ENCODE measurements at places on chromosomes 13 and 19.

GRCh38 chr13:84237143-84237542, 354.9 kb upstream of the SLITRK1 start:
- DNase-seq, result no peak

DNA sequence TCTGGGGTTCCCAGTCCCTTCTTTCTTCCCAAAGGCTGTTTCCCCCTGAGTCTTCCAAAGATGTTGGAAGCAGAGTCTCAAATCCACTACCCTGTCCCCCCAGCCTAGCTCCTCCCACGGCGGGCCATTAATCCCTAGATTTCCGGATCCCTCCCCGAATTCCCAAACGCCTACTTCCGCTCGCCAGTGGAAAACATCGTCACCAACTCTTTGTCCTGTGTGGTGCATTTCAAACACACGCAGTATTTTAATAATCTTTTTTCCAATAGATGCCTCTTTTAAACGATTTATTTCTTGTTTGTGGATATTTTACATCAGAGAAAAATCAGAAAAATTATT, 610 bp downstream of the ZNF791 start:
- no peak for DNase-seq

GRCh38 chr19:5417495-5418436, 37.5 kb upstream of the ZNRF4 start:
- DNase-seq, result no peak

GRCh38 chr19:30283556-30283955, 88.6 kb upstream of the ZNF536 start:
- no peak for DNase-seq

GRCh38 chr13:110648848-110649421, 33.6 kb downstream of the NAXD start:
- no peak for DNase-seq

DNA sequence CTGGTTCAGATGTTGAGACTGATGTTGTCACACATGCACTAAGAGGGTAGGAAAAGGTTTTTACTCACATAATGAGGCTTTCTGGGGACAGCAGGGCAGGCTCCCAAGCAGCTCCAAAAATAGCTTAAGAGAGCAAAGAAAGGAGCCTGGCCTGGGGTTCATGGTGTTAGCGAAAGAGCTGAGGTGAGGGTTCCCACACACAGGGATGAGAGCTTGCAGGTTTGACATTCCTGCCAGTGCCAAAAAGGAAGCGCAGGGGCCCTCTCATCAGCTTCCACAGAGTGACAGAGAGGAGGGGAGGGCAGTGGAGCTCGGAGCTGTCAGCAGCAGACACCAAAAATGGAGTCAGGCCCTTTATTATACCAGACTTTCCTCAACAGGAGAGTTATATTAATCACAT, 65.5 kb upstream of the FAM216B start:
- DNase-seq, result no peak

DNA sequence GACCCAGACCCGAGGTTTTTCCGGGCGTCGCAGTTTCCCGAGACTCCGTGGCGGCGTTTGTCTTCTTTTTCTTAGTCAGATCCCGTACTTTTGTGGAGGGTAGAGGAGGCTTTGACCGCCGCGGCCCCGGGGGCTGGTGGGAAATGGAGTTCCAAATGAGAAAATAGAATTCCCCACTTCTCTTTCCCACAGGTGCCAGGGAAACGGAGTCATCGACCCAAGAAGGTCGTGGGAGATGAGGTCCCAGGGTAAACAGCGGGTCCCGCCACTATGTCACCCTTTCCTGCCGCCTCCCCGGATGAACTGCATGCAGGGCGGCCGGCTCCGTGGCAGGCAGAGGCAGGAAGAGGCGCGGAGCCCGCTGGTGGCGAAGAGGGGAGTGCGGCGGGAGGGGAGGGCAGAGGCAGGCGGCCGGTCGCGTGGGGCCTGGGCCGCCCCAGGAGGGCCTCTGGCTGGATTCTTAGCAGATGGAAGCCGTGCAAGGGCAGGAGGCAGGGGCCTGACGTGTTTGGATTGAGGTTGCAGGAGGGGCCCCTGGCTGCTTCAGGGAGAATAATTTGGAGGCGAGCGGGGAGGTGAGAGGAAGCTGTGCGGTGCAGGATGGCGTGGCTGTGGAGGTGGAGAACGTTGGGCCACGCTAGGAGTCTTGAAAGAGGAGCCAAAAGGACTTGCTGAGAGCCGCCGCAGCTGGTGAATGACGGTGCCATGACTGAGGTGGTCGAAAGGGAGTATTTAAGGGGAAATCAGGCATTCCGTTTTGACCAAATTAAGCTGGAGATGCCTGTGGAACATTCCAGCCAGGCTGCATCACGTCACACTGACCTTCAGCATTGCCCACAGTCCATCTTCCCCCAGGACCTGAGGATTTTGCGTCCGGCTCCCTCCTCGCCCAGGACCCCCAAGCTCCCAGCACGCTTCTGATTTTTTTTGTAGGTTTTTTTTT, 11.7 kb downstream of the CYTH2 start:
- no peak for DNase-seq

GRCh38 chr13:100630555-100630954, 42.0 kb upstream of the GGACT start:
- no peak for DNase-seq

GRCh38 chr13:112978561-112979405, 9.8 kb downstream of the MCF2L start:
- DNase-seq, result no peak

DNA sequence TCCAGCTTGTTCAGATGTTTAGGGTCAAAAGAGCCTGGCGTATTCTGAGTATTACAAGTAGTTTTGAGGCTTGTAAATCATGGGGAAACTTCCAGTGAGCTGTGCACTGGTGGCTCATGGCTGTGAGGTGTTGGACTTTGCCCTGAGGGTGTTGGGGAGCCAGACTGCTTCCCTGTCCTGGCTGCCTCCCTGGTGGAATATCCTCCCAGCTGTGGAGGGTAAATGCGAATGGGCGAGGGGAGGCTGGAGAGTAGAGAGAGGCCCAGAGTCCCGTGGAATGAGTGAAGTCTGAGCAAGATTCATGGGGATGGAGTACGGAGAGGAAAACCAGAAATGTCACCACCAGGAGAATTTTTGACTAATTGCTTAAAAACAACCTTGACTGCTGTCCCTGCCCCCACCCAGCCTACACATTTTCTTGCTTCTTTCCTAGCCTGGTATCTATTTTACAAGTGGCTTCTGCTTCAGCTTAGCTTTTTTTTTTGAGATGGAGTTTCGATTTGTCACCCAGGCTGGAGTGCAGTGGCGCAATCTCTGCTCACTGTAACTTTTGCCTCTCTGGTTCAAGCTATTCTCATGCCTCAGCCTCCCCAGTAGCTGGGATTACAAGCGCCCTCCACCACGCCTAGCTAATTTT, 3.7 kb downstream of the SNRPA start:
- DNase-seq, result no peak

DNA sequence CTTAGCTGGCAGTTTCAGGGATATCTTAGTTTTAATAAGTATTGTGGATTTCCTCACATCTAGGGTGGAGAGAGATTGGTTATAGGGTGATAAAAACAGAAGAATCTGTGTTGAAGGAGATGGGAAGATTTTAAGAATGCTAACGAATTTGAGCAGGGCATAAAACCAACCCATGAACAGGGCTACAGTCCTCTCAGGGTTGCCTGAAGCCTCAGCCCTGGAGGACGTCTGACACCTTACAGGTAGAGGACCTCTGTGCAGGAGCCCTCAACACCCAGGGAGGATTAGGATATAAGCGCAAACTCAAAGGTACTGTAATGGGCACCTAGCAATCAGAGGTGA, 461 bp upstream of the WASF3 start:
- DNase-seq, result no peak
